ENCODE measurements at places on chromosomes 7 and 10.

DNA sequence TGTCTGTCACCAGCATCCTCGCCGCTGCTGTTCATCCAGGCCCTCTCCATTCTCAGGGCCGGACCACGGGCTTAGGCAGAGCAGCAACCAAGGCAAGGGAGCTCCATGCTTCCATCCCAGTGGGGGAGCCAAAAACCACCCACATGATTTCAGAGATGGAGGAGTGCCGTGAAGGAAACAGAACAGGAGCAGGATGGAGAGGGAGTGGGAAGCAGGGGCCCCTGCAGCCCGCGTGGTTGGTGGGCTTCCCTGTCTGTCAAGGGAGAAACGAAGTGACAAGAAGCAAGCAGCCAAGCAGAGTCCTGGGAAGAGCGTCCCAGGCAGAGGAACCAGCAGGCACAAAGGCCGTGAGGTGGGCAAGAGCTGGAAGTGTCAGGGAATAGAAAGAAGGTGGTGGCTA lies 95.7 kb downstream of the SLIT1 start:
- no peak for DNase-seq

GRCh38 chr10:13784067-13784466 lies 197.3 kb downstream of the PRPF18 start:
- DNase-seq: peak; percentile 61

DNA sequence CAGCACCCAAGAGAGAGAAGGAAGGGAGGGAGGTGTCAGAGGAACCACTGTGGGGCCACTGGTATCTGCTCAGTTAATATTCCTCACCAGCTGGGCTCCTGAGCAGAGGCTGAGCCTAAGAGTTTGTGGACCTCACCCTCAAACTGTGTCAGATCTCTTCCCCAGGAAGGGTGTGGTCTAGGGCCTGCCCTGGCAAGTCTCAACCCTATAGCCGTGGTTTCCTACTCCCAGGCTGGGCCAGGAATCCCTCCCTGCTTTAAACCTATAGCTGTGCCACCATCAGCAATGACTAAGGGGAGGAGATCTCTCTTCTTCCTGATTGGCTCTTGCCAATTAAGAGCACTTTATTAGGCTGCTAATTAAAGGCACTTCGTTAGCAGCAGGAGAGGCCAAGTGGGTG lies 29.9 kb downstream of the POLL start:
- DNase-seq: no peak

DNA sequence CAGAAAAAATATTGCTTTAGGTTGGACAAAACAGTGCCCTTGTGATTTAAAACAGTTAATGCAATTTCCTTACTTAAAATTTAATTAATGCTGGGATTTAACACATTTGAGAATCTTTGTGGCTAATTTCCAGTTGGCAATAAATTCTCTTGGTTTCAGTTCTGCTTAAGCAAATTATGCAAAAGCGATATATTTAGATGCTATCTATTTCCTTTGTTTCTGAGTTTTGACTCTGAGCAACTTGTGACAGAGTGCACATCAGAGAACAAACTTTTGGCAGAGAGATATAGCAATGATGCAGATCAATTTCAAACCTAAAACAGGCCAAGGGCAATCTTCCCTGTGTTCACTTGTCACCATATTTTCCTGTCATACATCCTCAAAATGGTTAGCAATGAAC lies 933.6 kb upstream of the ZWINT start:
- no peak for DNase-seq

DNA sequence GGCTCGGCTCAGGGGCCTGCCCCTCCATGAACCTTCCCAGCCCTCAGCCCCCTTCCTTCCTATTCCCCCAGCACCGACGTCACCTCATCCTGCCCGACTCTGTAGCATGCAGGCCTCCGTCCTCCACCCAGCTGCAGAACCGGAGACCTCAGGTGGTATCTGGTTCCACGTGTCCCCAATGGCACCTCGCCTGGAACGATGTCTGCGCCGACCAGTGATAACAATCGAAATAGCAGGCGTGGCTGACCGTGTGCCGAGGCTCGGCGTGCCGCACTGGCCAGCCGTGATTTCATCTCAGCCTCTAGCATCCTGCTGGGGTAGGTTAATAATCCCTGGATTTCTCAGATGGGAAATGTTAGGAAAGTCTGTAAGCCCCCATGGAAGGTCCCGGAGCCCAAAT lies 171.7 kb downstream of the CUX1 start:
- no peak for DNase-seq

GRCh38 chr7:157673573-157673972 lies 336.8 kb downstream of the DNAJB6 start:
- DNase-seq: no peak

- no peak for DNase-seq
Measured at GRCh38 chr10:35638101-35638500, 4.0 kb downstream of the FZD8 start.

DNA sequence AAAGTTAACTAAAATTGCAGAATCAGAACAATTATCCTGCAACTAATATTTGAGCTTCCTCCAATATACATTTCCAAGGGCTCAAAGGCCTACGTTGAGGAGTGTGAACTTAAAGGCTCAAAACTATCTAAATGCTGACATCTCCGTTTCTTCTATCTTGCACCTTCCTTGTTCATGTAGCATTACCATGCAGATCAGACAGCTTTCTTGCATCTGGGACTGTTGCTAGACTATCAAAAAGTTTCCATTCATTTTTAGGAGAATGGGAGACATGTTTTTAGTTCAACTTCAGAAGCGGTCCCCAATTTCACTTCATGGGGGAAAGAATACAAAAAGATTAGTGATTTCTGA lies 2.9 kb downstream of the ANKRD1 start:
- peak; percentile 33 for DNase-seq

GRCh38 chr10:28897617-28898464 lies 220.5 kb downstream of the BAMBI start:
- DNase-seq: no peak

DNA sequence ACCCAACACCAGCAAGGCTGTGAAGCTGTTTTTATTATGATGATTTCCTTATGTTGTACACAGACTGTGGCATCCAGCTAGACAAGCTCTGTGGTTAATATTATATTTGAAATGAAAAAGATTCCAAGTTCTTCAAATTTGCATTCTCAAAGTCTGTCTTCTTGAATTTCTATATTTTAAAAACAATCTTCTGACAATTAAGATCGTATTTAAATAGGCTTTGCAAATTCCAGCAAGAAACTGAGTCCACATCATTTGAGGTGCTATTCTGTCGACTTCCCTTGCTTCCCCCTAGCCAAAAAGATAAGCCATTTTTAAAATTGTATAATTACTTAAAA lies 73.1 kb upstream of the TOMM7 start:
- no peak for DNase-seq

GRCh38 chr10:121831777-121832176 lies 96.1 kb downstream of the ATE1 start:
- no peak for DNase-seq

DNA sequence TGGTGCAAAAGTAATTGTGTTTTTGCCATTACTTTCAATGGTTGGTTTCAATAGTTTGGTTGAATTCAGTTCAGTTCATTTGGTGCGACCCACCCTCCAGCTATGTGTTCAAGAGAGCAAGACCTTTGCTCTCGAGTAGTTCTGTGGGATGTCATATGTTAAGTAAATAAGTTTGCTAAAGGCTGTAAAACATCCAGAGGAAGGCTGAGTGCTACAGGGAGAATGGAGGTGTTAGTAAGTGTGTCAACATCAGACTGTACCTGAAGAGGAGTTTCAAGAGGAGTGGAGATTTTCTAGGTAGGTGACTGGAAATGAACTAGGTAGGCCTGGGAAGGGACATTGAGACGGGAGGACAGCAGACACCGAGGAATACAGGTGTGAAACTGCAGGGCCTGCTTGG lies 147.7 kb downstream of the SH2D4B start:
- DNase-seq: no peak

DNA sequence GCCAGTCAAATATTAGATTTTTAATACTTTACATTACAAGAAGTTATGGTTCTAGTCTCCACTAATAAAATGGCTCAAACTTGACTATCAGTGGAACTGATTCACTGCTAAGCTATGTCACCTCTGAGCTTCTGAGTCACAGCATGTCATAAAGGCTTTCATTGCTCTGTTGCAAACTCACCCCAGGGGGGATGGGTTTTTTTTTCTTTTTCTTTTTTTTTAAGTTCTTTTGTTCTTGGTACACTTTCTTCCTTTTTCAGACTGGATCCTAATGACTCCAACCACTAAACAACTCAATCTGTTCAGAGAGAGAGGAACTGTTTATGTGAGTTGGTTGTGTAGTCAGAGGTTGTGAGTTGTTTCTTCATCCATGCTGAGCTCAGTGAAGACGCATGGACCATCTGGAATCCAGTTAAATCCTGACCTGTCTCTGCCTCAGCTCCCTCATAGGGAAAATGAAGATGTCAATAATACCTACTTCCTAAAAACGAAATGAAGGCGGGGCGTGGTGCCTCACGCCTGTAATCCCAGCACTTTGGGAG lies 11.0 kb downstream of the MYOF start:
- DNase-seq: peak; percentile 95

DNA sequence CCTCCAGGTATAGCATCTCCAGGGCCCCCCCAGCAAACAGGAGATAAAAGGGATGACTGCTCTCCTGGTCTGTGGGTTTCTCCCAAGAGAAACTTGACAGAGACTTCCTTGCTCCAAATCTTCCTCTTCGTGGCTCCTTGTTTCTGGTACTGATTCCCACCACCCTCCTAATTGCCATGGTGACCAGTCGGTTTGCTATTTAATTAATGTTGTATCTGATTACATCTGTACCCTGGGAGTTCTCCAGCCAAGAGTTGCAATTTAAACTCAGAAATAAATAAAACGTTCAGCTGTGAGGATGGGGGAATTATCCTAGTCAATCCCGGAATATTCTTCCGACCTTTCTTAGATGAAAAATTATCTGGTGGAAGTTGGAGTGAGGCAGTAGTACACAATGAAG lies 264.7 kb downstream of the PAXIP1 start:
- DNase-seq: no peak

GRCh38 chr10:96863922-96864543 lies 31.9 kb downstream of the LCOR start:
- peak; percentile 77 for DNase-seq

- DNase-seq: no peak
Measured at GRCh38 chr7:3112479-3113134, 68.9 kb upstream of the CARD11 start.

- DNase-seq: no peak
Measured at GRCh38 chr10:15712883-15713282, 6.8 kb downstream of the ITGA8 start.

Data from dermis blood vessel endothelial cell (primary cell).